Activated T-helper 2 cell treated with anti-CD3 and anti-CD28 coated beads, Interferon-gamma antibody, Interleukin-2, Interleukin-4, amounts not matched to agents 10 μg/mL and 5 μg/mL and 100 μg/mL, durations not matched to agents 14 hours and 24 hours and 36 hours (primary cell): ENCODE measurements at places on chromosomes 13 and 19. TPM values are rescaled to one million over a fixed set of nuclear protein-coding genes. Genes with fewer than 3 reads are reported as not detected.

The GIPC3 gene
- total RNA-seq, result 0.16 and 0.32 TPM in 2 replicates

The FRY gene
- total RNA-seq, result 3.7 and 7.4 TPM in 2 replicates

The SHANK1 gene
- not detected in 2 replicates for total RNA-seq

GRCh38 chr19:43438291-43439031 is 23.8 kb downstream of the TEX101 start:
- H3K4me1 ChIP-seq, result peaks cover 22% of the 10 kb centered on the region
- no peak overlapping the region for H3K27ac ChIP-seq
- no peak overlapping the region for H3K4me3 ChIP-seq

GRCh38 chr13:86193281-86193680 is 394.1 kb upstream of the SLITRK6 start:
- no peaks in the 10 kb centered on the region for H3K27me3 ChIP-seq
- DNase-seq, result no peak
- H3K36me3 ChIP-seq, result no peaks in the 10 kb centered on the region
- H3K4me1 ChIP-seq, result no peaks in the 10 kb centered on the region
